ENCODE measurements at places on chromosomes 4 and X.

DNA sequence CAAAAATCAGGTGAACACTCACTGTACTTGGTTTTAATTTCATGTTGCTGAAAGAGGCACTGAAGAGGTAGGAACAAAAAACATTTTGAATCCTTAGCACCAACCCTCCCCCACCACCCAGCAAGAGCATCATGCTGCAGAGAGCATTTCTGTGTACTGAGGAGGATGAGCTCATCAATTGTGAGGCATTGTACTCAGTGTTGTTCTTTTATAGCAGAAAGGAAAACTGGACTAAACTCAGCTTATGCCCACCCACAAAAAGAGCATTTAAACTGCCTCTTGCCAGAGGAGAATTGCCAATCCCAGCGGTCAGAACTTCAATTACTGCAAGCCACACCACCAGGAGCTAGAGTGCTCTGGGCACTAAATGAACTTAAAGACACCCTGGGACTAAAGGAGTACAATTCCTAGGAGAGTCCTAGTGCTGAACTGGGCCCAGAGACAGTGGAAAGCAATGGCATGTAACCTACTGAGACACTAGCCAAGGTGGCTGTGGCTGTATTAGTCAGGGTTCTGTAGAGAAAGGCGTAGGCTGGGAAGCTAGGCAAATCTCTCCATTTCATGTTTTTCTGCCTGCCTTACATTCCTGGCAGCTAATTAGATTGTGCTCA lies 280.7 kb upstream of the KLHL4 start:
- DNase-seq = no peak

- DNase-seq = no peak
Observed at GRCh38 chrX:39896951-39897740, 200.6 kb downstream of the BCOR start.

- DNase-seq = no peak
Observed at GRCh38 chr4:10336471-10336870, 120.8 kb downstream of the ZNF518B start.

DNA sequence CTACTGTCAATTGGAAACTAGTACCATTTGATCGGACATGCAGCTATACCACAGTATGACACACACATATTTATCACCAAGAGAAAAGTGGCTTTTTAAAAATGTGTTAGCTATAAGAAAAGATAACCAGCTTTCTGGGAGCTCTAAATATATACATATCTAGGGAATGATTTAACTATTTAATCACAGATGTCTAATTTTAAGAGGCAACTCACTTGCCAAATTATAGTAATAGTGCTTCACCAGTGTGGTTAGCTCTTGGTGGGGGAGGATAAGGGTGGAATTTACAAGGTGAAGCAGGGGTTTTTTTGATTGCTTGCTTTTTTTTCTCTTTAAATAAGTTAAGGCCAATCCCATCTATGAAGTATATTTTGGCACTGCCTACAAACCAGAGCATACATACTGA lies 547.7 kb upstream of the DIPK2B start:
- no peak for DNase-seq

- no peak for DNase-seq
Observed at GRCh38 chrX:1476682-1477081, 24.0 kb upstream of the ASMTL start.

DNA sequence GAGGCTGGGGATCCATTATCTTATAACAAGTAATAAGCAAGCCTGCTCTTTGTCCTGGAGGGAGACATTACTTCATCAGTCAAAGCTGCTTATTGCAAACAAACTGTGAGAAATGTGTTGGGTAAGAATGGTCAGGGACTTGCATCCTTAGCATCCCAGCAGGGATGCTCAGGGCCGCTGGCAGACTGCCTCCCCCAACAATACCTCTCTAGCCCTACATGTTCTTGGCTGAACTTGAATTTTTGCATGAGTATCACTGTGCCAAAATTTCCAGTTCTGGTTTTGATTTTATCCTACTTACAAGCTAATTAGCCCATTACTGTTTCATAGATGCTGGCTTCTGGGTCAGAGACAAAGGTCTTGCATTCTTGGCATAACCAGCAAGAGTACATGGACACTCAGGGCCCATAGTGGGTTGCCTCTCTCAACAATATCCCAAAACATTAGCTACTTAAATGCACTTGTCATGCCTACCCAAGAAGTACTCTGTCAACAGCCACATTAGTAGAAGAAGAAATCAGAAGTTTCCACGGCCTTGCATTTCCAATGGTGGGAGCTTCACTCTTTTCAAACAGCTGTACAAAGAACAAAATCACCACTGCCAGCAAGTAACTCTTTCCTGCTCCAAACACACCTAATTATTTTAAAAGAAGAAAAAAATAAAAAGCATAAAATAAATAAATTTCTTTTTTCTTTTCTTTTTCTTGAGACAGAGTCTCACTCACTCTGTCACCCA lies 41.9 kb upstream of the NEUROG2 start:
- no peak for DNase-seq

GRCh38 chr4:8894424-8894816 lies 22.8 kb upstream of the HMX1 start:
- no peak for DNase-seq

GRCh38 chr4:129748991-129749390 lies 653.0 kb downstream of the C4orf33 start:
- no peak for DNase-seq

DNA sequence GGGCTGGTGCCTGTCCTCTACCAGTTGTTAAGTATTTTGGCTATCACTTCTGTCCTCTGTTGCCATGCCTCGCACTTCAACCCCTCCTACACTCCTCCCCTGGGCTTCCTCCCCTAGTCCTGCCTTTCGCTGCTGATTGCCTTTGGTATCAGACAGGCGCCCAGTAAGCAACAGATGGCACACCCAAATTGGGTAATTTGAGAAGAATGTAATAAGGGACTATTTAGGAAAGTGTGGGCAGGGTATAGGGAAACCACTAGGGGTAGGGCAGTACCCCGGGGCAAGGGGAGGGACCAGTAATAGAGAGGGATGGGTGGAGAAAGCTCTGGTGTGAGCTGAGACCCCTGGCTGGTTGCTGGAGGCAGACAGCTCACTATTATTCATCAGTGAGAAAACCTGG lies 172.7 kb upstream of the USP9X start:
- no peak for DNase-seq

GRCh38 chr4:13483136-13483767 lies 888 bp downstream of the RAB28 start:
- DNase-seq = no peak

- no peak for DNase-seq
Observed at GRCh38 chr4:159684061-159684460, 581.2 kb downstream of the RAPGEF2 start.

DNA sequence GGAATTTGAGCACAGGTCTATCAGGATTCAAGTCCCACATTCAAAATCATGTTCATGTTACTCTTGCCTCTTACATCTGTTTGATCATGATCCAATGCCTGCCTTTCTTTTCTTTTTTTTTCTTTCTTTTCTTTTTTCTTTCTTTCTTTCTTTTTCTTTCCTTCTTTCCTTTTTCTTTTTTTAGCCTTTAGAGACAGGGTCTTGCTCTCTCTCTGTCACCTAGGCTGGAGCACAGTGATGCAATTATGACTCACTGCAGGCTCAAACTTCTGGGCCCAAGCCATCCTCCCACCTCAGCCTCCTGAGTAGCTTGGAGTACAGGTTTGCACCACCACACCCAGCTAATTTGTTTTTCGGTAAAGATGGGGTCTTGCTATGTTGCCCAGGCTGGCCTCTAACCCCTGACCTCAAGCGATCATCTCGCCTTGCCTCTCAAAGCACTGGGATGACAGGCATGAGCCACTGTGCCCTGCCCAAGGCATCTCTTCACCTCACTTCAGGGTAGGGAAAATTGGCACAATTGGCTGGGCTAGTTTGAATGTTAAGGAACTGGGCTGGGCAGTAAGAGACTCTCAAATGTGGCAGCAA lies 359.2 kb downstream of the FBXW7 start:
- no peak for DNase-seq

- peak; percentile 23 for DNase-seq
Observed at GRCh38 chr4:9952415-9952950, 68.8 kb downstream of the SLC2A9 start.

- no peak for DNase-seq
Observed at GRCh38 chrX:66677430-66677829, 38.6 kb upstream of the EDA2R start.

- peak; percentile 41 for DNase-seq
Observed at GRCh38 chrX:40267334-40268187, 169.8 kb upstream of the BCOR start.
